Fibroblast of gingiva (primary cell): ENCODE measurements at places on chromosomes 7 and 10.
A peak's percentile ranks its signal among the peaks of the same experiment; 100 is the strongest.

GRCh38 chr7:119105381-119105780 lies 880.9 kb downstream of the ANKRD7 start:
- no peak for DNase-seq

DNA sequence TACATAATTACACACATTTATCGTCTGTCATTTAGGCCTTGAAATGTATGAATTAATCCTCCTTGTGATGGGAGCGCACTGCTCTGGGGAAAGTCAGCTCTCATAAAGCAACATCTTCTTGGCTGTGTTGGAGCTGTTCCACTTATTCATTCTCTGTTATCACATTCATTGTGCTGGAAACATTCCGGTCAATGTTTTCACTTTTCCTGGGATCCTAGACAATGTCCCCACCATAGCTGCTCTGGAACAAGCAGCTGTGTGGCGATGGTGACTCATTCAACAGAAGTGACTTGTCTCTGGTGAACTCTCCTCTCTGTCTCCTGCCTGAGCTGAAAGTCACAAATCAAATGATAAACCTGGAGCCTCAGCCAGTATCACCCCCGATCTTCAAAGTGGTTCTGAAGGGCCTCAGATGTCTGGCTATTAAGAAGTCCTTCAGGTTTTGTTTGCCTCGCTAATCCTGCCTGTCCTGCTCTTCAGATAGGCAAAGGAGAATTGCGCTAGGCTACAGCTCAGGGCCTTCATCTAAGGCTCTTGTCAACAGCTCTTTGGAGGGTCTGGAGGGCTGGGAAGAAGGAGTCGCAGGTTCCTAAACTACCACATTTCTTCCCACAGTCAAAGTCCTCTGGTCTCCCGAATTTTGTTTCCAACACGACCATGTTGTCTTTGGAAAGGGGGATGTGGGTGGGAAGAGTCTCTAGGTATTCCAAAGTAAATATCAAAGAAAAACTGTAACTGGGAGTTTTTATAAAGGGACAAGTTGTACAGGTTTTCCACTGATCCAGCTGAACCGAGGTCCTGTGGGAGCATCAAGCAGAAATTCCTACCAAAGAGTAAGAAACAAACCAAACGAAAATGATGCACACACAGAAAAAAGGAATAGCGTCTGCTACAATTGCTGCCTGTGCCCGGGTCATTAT lies 29.3 kb downstream of the KLF6 start:
- DNase-seq = no peak

GRCh38 chr7:157506268-157506667 lies 169.5 kb downstream of the DNAJB6 start:
- no peak for DNase-seq

GRCh38 chr7:103679151-103680132 lies 233.4 kb upstream of the SLC26A5 start:
- DNase-seq = no peak

DNA sequence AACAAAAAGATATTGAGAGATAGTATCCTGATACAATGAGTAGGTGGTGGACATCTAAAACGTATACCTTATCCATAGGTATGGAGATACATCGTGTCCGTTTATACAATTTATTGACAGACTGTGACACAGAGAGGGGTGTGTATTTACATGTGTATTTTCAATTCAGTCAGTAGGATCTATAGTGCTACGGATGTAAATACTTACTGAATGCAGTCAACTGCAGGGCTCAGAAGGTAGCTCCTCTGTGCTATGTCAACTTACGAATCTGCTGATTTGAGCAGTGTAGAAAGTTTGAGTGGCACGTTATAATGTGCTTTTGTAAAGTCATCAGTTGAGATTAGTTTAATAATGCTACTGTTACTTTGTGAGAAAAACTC lies 626 bp downstream of the ZNF804B start:
- DNase-seq = no peak

- DNase-seq = no peak
These were observed 128.4 kb upstream of the PLPP4 start for GRCh38 chr10:120328647-120329046.

GRCh38 chr10:131645756-131646155 lies 255.1 kb upstream of the PPP2R2D start:
- no peak for DNase-seq

DNA sequence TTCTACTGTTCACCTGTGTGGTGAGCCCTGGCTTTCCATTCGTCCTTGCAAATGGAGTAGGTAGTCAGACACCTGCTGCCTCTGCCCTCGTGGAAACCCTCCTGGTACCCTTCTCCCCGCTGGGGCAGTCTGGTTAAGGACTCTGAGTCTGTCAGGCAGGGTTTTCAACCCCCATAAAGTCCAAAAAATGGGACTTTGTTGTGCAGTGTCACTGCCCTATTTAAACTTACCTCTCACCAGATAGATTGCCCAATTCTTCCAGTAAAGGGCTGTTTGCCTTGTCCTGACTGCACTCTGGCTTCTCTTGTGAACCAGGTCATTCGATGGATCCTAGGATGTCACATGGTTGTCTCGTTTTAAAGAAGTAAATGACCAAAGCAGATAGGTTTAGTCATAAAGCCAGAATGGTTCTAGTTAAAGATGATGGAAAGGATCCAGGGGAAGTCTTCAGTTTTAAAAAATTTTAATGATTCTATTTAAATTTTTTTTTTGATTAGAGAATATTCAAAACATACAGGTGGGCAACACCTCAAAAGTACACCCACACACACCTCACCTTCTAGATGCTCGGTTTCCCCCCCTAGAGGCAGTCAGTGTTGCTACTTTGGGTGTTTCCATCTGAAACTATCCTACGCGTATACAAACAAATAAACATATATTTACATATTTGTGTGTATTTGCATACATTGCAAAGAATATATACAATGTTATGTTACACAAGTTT lies 22.0 kb downstream of the TMEM176B start:
- no peak for DNase-seq

- no peak for DNase-seq
These were observed 184.7 kb downstream of the CHCHD3 start for GRCh38 chr7:132897093-132897687.

DNA sequence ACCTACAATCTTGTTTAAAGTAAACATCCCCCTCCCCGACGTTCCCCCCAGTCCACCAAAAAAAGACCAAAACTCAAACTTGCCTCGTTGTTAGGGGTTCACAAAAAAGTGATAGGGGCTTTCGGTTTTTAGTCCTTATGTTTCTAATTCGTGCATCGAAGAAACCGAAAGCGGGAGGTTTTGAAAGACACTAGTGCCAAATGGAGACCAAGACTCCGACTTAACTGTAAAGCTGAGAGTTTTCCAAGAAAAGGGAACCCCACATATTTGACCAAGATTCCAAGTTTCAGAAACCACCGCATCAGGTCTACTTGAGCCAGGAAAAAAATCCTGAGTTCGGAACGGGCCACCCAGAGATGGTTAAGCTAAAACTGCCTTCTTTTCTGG lies 534 bp downstream of the PSMA2 start:
- no peak for DNase-seq

GRCh38 chr7:93958651-93959050 lies 37.1 kb downstream of the GNG11 start:
- no peak for DNase-seq

GRCh38 chr7:85102813-85103350 lies 84.0 kb downstream of the SEMA3D start:
- no peak for DNase-seq

DNA sequence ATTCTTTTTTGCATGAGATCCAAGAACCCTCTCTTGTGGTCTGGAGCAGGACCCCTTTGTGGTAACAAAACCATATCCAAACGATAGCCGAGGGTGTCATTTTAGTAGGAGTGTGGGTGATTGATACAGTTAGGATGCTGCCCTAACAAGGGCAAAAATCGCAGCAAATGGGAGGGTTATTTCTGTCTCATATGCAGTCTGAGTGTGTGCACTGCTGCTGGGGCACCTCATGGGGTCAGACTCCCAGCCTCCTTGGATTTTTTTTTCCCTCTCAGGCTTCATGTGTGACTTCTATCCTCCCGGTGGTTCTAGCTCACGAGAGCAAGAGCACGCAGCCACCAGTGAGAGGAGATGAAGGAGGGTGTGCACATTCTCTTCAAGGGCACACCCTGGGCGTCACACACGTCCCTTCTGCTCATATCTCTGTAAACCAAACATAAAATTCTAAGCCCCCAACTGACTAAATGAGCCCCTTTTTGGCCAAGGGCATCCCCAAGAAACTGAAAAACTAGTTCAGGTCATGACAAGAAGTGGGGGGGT lies 28.6 kb upstream of the IL15RA start:
- no peak for DNase-seq

GRCh38 chr7:133364959-133365690 lies 112.2 kb downstream of the EXOC4 start:
- peak; percentile 69 for DNase-seq

DNA sequence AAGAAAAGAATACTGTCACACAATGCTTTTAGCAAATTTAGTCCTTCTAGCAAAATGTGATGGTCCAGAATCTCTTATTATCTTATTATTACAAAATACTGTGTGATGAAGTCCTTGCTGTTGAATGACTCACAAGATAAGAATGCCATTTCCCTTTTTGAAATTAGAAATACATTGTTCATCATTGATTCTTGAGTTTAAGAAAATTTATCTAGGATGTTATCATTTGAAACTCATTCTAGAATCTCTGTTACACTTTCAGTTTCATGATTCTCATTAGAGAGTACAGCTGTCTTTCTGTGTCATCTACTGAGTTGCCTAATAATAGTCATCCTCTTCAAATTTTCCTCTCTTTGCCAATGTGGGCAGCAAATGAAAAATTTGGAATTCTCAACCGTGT lies 9.6 kb downstream of the ZKSCAN5 start:
- no peak for DNase-seq

- DNase-seq = no peak
These were observed 543.3 kb downstream of the CALN1 start for GRCh38 chr7:71868797-71869196.
